ENCODE measurements at places on chromosomes 2 and 18.

DNA sequence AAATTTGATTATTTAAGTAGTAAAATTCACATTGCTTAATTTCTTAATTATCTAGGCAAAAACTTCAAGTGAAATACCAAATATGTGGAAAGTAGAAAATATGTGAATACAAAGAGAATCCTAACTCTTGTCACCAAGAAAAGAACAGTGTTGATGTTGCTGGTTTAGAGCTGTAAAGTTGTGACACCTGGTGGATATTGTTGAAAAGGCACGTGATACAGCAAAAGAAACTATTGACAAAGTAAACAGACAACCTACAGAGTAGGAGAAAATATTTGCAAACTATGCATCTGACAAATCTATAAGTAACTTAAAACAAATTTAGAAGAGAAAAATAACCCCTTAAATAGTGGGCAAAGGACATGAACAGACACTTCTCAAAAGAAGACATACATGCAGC, 25.6 kb upstream of the ZC3H15 start:
- DNase-seq: no peak

DNA sequence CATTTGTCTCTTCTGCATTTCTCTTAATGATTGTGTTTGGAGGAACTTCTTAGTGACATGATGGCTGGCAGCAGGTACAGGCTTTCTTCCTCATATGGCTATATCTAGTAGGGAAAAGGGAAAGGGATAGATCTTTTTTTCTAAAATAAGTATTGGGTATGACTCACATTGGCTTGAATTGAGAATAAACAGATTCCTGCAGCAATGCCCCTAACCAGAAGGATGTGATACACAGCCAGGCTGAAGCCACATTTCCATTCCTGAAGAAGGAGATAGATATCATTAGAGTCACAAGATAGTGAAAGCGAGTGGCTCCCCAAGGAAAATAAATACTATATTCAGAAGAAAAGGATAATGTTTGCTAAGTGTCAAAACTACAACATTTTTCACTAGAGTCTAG, 61.1 kb downstream of the VWC2L start:
- DNase-seq: no peak

- no peak for DNase-seq
These were observed 494.7 kb upstream of the FAM98A start for GRCh38 chr2:34093790-34094189.

- no peak for DNase-seq
These were observed 6.4 kb upstream of the SMAD7 start for GRCh38 chr18:48957136-48957535.

- no peak for DNase-seq
These were observed 143.9 kb upstream of the FN1 start for GRCh38 chr2:215579809-215580208.

GRCh38 chr18:42544901-42545300, 570.6 kb downstream of the RIT2 start:
- DNase-seq: no peak

- no peak for DNase-seq
These were observed 252.4 kb downstream of the FSIP2 start for GRCh38 chr2:185990861-185991525.

GRCh38 chr2:17851731-17852585, 26.5 kb upstream of the KCNS3 start:
- no peak for DNase-seq

DNA sequence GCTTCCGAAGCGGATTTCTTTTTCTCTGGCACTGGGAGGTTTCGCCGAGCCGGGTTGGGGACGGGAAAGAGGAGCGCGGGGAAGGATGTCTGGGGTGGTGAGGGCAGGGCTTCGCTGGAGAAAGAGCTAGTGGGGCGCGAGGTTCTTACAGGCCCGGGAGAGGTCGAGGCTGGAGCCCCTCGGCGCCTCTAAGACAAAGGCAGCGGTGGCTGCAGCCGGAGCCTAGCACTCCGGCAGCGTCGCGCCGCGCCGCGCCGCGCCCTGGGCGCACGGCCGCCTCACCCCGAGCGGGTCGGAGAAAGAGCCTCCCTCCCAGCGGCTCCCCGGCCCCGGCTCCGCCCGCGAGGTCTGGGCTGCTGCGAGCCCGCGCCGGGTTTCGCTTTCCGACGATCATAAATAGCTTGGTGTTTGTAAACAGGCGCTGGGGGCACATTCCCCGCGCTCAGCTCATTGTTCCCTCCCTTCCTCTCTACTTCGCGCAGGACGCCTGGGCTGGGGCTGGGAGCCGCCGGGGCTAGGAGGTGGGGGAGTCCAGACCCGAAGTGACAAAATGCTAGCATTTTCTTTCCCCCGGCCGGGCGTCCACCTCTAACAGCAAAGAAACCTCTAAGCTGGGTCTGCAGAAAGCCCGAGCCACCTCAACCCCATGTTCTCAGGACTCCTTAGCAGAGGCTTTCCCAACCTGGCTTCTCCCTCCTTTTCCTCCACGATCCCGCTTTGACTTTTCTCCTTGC, 813 bp upstream of the MEIS1 start:
- no peak for DNase-seq

DNA sequence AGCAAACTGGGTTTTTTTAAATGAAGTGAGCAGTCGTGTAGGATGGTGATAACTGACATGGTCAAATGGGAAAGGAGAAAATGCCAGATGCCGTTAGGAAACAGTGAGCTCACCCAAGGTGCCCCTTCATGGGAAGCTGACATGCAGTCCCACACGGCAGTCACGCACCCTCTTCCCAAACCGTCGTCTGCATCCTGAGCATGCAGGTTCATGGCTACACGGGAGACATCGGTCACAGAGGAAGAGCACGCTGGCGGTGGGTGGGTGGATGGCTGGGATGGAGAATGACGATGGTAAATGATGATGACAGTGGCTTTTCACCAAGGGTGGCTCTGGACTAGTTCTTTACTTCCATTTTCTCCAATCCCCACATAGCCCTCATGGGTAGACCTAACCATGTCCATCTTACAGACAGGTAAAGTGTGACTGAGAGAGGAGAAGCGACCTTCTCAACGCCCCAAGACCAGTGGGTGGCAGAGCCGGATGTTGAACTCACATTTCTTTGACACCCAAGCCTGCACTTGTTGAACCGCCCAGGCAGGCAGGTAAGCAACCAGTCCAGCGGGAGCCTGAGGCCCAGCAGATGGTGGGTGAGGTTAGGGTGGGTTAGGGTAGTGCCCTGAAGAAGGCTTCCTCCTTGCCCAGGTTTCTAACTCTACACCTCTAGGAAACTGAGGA, 44.5 kb downstream of the TNS1 start:
- DNase-seq: no peak

DNA sequence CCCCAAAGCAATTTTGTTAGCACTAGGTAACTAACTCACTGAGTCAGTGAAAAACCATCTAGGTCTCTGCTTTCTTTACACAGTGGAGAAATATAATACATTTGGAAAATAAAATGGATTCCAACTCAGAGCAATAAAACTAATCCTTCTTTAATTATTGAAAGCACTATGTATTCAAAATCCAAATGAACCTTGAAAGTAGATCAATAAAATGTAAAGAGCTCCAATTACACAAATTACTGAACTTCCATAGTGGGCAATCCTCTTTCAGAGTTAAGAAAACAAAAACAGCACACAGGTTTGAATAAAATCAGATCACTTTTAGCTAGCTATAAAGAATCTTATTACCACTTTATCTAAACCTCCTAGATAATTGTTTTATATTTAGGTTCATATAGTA, 208.1 kb downstream of the NR4A2 start:
- DNase-seq: no peak

GRCh38 chr2:231522418-231523180, 7.6 kb downstream of the NMUR1 start:
- DNase-seq: no peak

DNA sequence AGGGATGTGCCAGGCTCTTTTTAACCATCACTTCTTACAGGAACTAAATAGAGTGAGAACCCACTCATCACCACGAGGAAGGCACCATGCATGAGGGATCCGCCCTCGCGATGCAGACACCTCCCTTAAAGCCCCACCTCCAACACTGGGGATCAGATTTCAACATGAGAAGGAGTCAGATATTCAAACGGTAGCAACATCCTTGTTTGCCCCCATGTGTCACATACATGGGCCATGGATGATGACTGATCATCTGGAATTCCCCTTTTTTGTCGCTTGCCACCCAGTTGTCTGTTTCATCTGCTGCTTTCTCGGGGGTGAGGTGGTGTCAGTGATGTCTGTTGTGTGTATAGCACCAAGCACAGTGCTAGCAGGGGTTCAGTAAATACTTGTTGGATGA, 57.9 kb downstream of the NCK2 start:
- DNase-seq: peak; percentile 71

DNA sequence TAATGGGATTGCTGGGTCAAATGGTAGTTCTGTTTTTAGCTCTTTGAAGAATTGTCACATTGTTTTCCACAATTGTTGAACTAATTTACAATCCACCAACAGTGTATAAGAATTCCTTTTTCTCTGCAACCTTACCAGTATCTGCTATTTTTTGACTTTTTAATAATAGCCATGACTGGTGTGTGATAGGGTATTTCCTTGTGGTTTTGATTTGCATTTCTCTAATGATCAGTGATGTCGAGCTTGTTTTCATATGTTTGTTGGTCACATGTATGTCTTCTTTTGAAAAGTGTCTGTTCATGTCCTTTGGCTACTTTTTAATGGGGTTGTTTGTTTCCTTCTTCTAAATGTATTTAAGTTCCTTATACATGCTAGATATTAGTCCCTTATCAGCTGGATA, 322.3 kb downstream of the CDH2 start:
- DNase-seq: no peak

DNA sequence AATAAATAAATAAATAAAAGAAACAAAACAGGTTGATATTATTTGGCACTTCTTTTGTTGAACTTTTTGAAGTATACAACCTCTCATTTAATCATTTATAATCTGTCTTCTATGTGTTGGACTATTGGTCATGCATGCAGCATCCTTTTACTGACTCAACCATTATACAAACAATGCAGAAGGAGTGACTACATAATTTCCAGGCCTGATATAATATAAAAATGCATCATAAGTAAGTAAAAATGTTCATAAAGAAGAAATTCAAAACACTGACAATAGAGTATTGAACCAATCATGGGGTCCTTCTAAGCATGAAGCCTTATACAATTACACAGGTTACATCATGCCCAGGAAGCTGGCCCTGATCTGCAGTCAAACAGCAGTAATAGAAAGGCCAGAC, 141.5 kb upstream of the FN1 start:
- no peak for DNase-seq

DNA sequence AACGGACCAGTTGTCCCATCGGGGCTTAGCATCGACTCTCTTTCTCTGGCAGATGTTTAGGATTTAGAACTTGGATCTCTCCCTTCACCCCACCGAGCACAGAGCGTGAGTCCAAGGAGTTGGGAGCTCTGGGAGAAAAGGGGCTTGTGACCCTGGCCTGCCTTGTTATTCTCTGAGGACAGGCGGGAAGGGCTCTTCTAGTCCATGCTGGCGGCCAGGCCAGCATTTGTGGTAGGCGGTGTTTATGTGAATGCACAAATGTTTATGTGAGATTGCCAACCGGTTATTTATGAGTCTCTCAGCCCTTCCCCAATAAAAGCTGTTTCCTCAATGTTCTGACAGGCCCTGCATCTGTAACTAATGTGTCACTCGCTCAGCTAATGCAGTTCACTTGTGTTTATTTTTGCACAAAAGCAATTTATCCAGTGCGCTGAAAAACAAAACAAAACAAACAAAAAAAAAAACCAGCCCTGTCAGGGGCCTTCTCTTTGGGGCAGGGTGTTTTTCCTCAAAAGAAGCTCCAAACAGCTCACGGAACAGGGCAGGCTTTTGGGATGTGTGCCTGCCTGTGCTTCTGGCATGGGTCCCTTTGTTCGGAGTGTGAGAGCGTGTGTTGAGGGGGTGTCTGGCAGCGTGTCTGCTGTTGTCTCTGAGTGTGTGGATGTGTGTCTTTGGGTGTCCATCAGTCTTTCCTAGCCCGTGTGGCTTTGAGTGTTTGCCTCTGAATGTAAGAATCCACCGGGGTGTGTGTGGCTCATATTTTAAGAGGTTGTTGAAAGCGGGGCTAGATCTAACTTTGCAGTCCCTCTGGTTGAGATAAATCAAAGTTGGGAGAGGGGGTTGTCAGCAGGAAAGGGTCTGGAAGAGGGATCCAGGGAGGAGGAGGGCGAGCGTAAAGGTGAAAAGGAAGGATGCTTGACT, 52.8 kb upstream of the HAAO start:
- DNase-seq: no peak

DNA sequence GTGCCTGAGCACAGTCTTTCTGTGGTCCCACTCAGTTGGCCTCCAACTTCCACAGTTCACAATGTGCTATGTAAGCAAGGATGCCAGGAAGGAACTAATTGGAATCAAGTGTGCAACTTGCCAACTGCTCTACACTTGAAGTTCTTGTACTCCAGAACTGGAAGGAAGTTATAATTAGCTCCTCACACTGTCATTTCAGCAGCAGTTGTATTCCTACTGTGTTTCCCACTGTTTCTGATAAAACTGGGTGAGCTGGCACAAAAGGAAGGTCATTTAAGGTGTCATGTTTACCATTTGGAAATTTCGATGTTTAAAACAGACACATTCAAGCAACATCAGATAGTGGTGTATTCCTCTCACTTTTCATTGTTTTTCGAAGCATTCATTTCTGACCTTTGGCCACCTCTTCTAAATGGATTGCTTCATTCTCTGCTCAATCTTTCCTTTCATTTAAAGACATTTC, 84.2 kb downstream of the ANTXR1 start:
- no peak for DNase-seq

DNA sequence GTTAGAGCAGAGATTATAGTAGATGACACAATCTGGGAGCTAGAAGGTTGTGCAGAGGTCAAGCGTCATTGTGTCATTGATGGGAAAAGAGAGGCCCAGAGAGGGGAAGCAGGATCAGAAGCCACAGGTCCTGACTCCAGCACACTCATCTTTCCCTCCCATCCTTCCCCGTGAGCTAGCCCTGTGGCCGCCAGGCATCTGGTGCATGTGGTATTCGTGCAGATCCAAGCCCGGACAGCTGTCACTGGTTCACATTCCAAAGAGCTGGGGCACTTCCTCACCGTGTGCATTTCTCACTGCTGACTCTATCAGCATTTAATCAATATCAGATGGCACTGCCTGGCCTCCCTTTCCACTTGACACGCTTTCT, 94.1 kb upstream of the THOC1 start:
- DNase-seq: no peak

DNA sequence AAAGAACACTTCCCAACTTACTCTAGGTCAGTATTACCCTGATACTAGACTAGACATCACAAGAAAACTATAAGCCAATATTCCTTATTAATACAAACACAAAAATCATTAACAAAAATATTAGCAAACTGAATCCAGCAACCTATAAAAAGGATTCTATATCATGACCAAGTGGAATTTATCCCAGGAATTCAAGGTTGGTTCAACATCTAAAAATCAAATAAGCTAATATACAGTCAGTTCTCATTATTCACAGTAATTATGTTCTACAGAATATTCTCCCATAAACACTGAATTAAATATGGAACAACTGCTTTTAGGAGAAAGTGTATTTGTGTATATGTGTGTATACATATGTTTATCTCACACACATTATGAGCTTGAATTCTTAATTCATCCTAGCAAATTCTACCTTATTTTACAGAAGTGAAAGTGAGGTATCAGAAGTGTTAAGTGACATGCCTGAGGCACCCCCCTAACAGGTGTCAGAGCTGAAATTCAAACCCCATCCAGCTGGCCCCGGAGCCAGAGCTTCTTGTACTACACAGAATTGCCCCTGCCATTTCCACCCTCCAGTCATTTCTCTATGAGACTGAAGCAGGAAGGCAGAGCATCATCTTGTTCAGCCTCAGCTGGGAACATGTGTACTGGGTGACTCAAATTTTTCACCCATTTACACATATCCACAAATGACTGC, 77.8 kb downstream of the MALT1 start:
- no peak for DNase-seq

All from stimulated activated naive CD4-positive, alpha-beta T cell treated with Interleukin-2 at 50 U/mL for 16 hours (primary cell).